ENCODE measurements at places on chromosomes 11 and 22.

DNA sequence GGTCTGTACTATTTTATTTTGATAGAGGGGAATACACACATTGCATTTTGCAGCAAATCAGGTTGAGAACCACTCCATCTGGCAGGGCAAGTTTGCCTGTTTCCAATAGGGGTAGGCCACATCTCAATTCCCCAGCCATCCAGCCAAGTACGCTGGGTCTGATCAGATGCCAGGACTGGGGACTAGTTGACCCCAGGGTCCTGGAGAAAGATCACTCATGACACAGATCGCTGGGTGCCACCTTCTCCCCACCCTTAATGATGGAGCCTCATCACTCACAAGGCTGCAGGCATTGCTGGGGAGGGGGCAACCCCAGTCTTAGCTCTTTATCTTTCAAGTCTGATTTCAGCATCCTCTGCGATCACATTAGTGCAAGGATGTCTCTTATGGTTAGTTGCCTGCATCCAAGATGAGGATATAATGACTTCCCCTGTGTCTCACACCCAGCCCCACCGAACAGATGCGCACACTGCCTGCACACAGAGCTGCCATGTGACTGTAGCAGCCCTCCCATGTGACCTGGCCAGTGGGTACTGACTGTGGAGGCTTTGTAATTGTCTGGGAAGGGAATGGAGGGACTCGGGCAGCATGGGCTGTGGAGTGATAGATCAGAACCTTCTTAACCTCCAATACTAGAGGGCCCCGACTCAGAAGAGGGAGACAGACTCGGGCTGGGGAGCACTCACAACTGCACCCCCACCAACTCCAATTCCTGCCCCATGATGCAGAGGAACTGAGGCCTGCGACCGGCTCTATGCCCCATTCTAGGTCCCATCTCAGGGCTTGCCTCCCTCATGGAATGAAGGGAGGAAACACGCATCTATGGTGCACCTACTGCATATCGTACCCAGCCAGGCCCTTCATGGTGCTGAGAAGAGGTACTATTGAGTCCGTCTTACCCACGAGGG is 155.8 kb downstream of the DSCAML1 start:
- DNase-seq = no peak

DNA sequence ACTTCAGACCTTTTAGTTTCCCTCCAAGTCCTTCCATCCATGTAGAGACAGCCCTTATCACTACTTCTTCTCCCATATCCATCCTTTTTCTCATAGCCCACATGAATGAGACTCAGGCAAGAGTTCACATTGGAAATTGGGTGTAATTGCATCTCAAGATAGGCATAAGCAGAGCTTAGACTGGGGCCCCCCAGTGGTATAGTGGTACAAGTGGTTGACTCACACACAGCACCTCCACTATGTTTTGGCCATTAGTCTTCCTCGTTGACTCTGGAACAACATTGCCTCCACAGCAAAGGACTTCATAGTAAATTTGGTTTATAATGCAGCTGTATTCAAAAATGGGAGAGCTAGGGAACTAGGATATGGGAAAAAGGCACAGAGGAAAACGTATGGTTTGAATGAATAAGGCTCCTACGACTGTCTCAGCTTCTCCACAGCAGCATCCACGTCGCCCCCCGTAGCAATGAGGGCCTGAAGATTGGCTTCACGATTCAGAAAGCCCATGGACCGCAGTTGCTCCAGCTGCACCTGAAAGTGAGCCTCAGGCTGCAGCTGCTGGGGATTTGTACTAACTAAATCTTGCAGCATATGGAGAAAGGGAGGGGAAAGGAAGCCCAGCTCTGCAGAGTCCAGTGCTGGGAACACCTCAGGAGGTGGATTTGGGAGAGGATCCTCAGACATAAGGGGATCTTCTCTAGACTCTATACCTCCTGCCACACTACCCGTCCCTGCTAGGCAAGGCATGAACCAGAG is 2.4 kb downstream of the UBQLN3 start:
- DNase-seq = no peak

DNA sequence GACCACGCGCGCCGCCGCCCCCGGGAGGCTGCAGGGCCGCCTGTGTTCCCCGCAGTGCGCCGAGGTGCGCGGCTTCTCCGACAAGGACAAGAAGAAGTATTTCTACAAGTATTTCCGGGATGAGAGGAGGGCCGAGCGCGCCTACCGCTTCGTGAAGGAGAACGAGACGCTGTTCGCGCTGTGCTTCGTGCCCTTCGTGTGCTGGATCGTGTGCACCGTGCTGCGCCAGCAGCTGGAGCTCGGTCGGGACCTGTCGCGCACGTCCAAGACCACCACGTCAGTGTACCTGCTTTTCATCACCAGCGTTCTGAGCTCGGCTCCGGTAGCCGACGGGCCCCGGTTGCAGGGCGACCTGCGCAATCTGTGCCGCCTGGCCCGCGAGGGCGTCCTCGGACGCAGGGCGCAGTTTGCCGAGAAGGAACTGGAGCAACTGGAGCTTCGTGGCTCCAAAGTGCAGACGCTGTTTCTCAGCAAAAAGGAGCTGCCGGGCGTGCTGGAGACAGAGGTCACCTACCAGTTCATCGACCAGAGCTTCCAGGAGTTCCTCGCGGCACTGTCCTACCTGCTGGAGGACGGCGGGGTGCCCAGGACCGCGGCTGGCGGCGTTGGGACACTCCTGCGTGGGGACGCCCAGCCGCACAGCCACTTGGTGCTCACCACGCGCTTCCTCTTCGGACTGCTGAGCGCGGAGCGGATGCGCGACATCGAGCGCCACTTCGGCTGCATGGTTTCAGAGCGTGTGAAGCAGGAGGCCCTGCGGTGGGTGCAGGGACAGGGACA is 2.7 kb downstream of the NLRP6 start:
- DNase-seq = no peak

GRCh38 chr11:62593434-62594044 is 2.2 kb upstream of the TUT1 start:
- peak; percentile 64 for DNase-seq

DNA sequence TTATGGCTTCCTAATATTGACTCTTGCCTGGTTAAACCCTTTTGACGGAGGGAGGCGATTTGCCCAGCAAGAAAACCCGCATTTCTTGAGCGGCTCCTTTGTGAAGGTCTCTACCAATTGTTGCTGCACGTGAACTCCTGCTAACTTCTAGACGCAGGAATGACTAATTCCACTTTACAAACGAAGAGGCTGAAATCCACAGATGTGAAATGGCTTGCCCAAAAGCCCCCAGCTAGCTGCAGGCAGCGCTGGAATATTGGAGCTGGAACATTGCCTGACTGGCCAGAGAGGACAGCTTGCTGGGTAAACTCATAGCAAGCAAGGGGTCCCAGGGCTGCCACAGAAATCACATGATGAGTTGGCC is 542 bp downstream of the GCAT start:
- no peak for DNase-seq

DNA sequence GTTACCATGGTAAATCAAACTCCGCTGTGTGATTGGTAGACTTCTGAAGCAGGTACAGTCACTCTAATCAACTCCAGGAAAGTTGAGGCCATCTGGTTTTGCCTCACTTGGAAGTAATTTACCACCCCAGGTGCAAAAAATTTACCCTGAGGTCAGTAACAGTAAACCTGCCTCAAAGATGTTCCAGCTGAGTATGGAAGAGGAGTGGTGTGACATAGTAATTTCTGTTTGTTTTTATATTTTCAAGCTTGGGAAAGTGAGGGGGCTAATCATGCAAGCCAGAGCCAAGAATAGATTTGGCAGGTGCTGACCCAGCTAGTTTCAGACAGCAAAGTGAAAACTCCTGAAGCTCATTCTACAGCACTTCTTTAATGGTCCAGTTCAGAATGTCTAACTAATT is 691.6 kb downstream of the NTM start:
- DNase-seq = no peak

All from stimulated activated CD8-positive, alpha-beta memory T cell treated with anti-CD3 and anti-CD28 coated beads, Interleukin-7, amount 100 ng/mL, for 1 hour (primary cell).